ENCODE measurements at places on chromosomes 4 and X.

DNA sequence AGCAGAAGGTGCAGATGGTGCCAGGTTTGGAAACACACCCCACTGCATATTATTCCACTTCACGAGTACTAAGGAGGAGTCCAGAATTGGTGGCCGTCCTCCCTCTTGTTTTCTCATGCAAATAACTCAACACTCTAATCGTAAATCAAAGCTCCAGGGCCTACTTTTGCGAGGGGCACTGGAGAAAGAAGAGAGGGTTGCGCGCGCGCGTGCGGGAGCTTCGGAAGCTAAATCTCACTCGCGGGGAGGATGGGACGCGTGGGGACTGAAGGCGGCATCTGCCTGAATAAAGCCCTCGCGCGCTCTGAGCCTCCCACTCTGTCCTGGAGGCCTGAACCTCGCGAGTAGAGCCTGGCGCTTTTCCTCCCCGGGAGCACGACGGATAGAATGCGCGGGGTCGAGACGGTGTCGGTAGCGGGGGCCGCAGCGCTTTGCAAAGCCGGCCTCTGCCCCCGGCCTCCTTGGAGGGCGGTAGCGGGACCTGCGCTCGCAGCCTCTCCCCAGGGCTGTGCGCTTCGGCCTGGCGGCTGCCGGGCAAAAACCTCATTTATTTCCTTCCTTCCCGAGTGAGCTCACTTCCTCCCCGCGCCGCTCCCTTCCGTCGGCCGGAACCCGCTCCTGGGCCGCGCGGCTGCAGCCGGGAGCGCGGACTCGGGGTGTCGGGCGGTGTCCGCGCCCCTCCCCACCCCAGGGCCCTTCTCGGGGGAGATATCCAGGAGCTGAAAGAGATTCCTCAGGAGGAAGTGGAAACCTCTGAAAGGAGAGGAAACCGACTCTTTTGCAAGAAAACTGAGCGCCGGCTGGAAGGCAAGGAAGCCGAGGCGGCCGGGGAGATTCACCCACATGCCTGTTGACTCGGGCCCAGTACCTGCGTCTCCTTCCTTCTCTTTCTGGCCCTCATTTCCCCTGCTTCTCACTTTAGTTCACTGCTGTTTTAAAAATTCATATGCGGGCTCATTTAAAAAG, 20.7 kb downstream of the HAND2 start:
- no peak for DNase-seq

DNA sequence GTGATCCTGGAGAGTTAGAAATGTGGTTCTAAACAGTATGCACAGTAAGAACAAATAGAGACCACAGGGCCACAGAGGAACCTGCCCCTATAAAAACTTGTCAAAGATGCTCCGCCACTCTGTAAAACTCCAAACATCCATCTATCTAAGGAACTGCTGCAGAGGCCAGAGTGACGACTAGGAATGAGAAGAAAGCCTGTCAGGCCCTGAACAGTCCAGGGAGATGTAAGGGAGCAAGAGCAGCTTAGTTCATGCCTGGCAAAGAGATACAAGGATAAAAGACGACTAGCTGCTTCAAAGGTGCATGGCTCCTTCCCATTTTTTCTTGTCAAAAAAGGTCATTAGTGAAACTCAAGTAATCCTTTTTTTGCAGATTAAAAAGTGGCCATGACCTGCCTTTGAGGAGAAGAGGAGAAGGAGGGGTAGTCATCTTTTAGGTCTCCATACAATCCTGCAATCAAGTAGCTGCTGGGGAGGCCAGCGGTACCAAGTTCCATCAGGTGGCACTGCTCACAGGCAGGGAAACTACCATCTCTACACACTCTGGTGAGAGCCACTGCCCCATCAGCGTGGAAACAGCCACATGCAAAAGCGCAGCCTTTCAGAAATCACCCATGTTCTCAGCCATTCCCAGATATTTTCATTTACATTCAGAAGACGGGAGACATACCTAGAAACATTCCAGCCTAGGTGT, 162.1 kb downstream of the TSPAN5 start:
- DNase-seq = no peak

DNA sequence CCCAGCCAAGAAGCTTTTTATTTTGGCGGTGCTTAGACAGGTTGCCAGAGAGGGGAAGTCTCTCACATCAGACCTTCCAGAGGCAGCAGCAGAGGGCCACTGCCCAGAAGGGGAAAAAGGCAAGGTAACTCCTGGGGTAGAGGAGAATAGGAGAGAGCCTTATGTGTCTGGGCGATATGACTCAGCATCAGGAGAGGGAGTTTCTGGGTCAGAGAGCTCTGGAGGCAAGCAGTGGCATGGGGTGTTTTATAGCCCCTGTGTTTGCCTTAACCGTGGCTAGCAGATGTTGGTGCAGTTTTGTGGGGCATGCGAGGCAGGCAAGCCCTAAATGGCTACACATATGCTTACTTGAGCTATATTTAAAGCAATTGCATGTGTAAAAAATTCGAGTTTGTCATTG, 8.3 kb upstream of the ZXDB start:
- no peak for DNase-seq

- no peak for DNase-seq
Measured at GRCh38 chr4:155608225-155608885, 58.3 kb upstream of the GUCY1A1 start.

DNA sequence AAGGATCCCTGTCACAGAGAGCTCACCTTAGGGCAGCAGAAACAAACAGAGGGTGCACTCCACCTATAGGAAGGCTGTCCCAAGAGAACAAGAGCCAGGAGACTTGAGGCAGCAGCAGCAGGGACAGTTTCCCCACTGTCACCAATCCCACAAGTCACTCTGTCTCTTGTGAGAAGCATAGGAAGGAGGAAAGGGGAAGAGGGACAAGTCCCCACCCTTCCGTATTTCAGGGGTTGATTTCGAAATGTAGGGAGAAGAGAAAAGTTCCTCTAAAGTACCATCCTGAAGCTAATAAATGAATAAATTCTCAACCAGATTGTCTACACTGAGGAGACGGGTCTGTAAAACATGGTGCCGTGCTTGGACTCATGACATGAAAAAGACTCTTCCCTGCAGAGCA, 9.5 kb upstream of the TLR8 start:
- DNase-seq = no peak

- DNase-seq = peak; percentile 76
Measured at GRCh38 chrX:72554448-72555140, 18.0 kb downstream of the HDAC8 start.

DNA sequence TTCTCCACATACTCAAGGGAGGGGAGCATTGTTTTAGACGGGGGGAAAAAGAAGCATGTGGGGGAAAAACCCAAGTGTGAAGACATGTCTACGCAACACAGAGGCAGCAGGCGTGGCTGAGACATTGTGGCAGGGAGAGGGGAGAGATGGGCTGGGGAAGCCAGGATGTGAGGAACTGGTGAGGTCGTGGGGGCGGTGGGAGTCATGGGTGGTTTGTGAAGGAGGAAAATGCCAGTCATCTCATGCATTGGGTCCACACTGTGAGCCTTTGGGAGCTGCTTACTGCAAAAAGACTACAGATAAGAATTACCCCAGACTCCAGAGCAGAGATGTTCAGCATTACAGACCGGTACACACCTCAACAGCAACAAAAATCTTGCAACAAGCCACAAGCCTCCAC, 2.1 kb downstream of the JAKMIP1 start:
- no peak for DNase-seq

DNA sequence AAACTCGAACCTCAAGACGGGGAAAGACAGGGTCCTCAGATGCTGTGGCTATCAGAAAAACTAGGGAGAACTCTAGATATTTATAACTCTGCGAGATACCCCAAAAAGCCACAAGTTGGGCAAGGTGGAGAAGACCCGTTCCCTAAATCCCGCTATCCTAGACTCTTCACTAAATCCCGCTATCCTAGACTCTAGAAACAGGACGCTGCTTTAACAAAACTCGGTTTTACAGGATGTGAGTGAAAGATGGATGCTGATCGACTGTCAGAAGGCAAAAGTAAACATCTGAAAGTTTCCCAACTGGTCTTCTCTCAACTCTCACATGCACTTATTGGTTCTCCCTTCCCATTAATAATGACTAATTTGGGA, 270 bp downstream of the DNAAF6 start:
- DNase-seq = no peak

DNA sequence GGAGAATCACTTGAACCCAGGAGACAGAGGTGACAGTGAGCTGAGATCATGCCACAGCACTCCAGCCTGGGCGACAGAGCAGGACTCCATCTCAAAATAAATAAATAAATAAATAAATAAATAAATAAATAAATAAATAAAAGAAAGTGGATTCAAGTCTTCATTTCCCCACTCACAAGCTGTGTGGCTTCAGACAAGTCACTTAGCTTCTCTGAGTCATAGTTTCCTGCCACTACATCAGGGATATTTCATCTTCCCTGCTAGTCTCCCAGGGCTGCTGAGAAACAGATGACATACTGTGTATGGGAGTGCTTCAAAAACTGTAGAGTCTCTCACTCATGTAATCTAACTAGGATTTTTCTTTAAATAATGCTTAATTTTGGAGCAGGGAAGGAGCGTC, 37.2 kb downstream of the TBC1D9 start:
- no peak for DNase-seq

DNA sequence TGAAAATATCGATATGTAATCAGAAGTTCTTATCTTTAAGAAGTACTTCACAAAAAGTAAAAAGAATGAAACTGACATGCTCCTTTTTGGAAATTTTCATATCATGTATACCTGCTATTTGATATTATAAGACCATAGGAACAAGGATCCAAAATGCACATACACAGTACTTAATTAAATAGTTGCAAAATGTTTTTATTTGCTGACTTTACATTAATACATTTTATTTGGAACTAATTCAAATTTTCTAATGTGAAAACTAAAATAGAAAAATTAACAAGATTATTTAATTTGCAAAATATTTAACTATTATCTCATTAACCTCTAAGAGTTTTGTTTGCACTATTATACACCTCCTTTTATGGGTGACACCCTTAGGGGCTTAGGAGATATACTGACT, 155.0 kb downstream of the TRAM1L1 start:
- no peak for DNase-seq

- DNase-seq = no peak
Measured at GRCh38 chr4:26692014-26692726, 108.3 kb downstream of the TBC1D19 start.

DNA sequence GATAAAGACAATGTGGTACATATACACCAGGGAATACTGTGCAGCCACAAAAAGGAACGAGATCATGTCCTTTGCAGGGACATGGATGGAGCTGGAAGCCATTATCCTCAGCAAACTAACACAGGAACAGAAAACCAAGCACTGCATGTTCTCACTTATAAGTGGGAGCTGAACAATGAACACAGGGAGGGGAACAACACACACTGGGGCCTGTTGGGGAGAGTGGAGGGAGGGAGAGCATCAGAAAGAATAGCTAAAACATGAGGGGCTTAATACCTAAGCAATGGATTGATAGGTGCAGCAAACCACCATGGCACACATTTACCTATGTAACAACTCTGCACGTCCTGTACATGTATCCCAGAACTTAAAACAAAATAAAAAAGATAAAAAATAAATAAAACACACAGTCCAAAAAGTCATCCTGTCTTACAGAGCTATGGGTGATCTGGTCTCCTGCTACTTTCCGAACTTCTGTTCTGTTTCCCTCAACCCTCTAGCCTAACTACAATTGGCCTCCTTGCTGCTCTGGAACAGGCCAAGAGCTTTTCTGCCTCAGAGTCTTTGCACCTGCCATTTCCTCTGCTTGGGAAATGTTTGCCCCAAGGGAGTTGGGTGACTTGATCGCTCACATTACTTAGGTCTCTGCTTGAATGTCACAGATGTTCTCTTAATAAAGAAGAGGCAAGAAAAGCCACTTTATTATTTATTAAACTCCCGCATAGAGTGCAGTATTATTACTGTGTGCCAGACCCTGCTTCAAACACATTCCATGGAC, 1.1 kb upstream of the CD38 start:
- DNase-seq = no peak

- no peak for DNase-seq
Measured at GRCh38 chr4:108010167-108010566, 20.5 kb downstream of the HADH start.

- DNase-seq = no peak
Measured at GRCh38 chr4:150580306-150580705, 1.6 kb upstream of the MAB21L2 start.

GRCh38 chrX:24412637-24413363, 52.3 kb upstream of the PDK3 start:
- DNase-seq = no peak

- DNase-seq = no peak
Measured at GRCh38 chr4:182294451-182294850, 51.2 kb downstream of the TENM3 start.

GRCh38 chrX:131046596-131046995, 11.6 kb upstream of the ARHGAP36 start:
- no peak for DNase-seq

- DNase-seq = no peak
Measured at GRCh38 chrX:98452456-98452855, 1568.7 kb downstream of the RPA4 start.

DNA sequence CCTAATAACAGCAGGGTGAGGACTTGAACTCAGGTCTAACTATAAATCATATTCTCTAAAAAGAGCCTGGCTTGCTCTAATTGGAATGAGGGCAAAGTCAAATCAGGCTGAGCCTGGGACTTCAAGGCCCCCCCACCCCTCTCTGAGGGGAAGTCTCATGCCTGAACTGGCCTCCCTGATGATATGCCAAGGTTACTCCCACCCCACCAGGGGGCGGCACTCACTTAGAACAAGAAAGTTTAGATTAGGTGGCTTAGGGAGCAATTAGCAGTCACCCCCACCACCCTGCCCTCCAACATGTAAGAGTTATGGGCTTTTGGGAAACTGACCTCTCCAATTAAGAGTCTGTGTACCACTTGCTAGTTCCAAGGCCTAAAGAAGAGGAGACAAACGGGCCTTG, 2.7 kb downstream of the FOXO4 start:
- DNase-seq = peak; percentile 48

GRCh38 chrX:134688839-134689238, 30.6 kb upstream of the PLAC1 start:
- DNase-seq = no peak

GRCh38 chr4:147117431-147117830, 171.8 kb upstream of the TTC29 start:
- peak; percentile 1 for DNase-seq

DNA sequence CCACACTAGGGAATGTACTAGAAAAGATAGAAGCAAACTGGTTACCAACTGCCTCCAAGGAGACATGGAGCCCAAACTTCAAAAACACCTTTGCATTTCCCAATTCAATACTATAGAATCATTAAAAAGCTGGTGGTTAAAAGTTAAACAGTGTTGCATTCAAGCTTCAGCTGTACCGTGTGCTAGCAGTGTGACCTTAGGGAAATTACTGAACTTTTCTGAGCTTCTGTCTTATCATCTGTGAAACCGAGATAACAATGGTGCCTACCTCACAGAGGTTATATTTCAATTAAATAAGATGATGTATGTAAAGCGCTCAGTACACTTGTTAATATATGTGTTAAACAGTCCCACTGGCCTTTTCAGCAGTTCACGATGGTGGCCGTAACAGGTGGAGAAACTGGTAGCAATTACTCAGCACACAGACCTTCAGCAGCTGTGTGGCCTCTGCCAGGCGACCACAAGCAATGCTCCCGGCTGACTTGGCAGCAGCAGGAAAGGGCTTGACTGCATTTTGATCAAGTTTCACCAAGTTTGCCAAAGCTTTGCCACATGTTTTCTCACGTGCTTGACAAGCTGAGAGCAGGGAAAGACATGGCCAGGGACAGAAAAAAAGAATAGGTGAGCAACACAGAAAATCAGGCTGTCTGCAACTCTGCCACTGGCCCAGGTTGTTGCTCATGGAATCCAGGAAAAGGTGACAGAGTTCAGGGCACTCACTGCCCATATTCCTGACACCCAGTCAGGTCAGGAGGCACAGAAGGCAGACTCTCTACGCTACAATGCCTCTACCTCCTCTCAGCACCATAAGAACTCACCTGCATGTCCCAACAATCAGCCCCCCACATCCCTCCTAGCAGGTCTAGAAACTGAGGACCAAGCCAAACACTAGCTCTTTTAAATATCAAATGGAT, 72.1 kb downstream of the PARM1 start:
- DNase-seq = no peak

Measured in HT-29 (cell line).